Right hindlimb (tissue), 1 donor: ENCODE measurements at places on chromosomes 1 and 21.

- peak; percentile 53 for DNase-seq
These were observed 787 bp downstream of the PTGFR start for GRCh38 chr1:78491451-78492071.

- DNase-seq: no peak
These were observed 65.2 kb downstream of the BCAR3 start for GRCh38 chr1:93616221-93616995.

DNA sequence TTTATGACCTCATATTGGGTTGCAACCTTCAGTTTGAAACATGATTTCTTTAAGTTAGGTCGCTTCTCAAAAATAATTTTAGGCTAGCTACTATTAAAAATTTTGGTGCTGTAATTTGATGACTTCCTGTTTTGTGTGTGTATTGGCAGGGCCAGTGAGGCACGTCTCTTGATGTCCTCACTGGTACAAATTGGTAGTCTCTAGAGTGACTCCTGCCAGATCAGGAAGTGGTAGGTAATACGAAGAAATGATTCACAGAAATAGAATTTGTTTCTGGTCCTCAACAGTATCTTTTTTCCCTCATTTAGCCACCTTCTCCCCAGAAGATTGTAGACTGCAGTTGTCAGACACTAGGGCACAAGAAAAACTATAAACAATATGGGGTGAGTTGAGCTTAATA is 120.9 kb upstream of the KIAA1614 start:
- DNase-seq: no peak

DNA sequence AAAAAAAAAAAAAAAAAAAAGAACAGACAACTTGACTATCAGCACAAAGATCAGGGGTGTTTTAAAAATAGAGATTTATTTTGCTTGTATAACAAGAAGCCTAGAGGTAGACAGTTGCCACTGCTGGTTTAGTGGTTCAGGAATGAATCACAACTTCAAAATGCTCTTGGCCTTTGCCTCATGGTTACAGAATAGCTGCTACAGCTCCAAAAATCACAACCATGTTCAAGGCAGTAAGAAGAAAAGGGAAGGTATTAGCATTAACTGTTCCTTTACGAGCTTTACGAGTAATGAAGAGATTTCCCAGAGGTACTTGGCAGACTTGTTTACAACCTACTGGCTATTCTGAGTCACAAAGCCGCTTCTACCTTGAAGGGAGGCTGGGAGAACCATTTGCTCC is 52.5 kb upstream of the PPM1J start:
- DNase-seq: no peak

DNA sequence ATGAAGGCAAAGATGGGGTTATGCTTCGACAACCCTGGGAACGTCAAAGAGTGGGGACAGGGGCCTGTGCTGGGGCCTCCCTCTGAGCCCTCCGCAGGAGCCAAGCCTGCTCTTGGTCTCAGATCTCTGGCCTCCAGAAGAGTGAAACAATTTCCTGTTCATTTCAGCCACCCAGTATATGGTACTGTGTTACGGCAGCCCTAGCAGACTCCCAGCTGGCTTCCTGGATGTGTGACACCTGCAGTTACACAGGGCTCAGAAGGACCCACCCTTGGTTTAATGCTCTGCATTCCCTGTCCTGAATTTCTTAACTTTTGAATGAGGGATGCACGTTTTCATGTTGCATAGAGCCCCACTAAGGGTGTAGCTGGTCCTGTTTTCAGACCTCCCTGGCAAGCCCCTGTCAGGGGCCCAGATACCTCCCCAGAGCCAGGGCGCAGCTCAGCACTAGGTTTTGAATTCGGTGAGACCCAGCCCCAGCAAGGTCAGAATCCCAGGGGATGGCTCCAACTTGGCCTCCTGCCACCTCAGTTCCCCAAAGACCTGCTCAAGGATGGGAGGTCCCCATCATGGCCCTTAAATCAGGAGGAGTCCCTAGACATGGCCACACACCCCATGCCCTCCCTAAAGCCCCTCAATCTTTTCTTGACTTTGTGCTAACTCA is 79.0 kb upstream of the IFFO2 start:
- no peak for DNase-seq

DNA sequence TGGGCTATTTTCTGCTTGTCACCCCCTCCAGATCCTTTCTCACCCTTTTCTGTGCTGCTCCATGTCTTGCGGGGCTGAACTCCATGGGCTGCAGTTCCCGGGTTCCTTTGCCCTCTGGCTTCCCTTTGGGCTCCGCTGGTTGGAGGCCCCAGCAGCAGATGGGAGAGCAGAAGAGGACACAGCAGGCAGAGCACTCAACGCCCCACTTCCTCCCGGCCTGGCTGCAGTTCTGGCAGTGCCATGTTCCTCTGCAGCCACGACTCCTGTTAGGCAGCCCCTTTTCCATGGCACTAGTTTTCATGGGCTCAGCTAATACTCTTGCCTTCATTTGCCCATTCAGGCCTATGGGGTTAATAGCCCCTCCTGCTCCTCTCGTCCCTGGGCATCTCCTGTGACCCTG is 127.1 kb downstream of the TENT5C start:
- no peak for DNase-seq

DNA sequence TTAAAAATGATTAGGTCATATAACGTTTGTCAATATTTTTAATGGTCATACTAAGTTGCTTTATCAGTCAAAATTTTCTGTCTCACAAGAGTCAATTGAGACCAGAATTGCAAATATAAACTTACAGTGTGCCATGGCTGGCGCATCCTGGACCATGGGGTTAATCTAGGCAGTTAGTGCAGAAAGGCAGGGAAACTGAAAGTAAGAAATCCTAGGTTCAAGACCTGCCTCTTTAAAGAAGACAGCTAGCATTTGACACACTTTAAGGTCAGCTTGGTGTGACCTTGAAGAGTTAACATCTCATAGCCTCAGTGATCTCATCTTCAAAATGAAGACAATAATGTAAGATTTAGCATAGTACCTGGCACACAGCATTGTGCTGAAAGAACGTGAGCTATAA is 210.0 kb upstream of the DAB1 start:
- no peak for DNase-seq

DNA sequence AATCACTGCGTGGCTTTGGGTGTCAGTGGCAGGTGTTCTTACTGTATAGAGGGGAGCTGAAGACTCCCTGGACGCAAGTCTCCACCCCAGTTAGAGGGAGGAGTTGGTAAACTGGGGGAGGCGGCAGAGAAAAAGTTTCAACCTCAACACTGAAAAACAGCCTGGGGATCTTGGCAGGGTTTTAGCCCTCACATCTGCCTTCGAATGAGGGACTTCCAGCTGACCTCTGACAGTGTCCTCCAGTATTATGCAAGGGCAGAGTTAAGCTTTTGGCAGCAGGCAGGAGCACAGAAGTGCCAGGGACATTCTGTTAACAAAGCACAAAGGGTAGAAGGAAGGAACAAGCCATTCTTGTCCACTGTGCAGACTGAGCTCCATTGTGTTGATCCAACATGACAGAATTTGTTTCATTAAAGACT is 41.2 kb upstream of the RAB4A start:
- DNase-seq: peak; percentile 63

DNA sequence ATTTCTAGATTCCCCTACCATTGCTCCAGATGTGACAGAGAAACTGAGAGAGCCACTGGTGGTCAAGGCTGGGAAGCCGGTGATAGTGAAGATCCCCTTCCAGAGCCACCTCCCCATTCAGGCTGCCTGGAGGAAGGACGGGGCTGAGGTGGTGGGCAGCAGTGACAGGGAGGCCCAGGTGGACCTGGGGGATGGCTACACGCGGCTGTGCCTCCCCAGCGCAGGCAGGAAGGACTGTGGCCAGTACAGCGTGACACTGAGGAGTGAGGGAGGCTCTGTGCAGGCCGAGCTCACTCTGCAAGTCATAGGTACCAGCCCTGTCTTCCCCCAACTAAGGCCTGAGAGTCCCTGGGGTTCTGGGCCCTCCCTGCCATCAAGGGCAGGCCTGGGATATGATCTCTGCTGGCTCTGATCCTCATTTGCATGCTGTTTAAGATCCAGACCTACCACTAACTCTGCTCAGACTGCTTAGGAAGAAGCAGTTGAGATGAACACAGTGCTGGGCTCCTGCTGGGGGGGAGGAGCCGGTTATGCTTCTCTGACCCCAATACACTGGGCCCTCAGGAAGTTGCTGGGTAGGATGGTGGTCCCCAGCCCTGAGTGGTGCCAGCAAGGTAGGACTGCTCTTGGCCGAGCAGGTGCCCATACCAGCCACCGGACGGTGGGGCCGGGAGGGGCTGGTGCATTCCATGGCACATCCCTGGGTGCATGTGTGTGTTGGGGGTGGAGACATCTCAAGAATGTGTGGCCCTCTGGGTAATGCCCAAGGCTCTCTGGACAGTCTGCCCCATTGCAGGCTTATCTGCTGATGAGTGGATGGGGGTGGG is 25.1 kb downstream of the IGFN1 start:
- DNase-seq: no peak

DNA sequence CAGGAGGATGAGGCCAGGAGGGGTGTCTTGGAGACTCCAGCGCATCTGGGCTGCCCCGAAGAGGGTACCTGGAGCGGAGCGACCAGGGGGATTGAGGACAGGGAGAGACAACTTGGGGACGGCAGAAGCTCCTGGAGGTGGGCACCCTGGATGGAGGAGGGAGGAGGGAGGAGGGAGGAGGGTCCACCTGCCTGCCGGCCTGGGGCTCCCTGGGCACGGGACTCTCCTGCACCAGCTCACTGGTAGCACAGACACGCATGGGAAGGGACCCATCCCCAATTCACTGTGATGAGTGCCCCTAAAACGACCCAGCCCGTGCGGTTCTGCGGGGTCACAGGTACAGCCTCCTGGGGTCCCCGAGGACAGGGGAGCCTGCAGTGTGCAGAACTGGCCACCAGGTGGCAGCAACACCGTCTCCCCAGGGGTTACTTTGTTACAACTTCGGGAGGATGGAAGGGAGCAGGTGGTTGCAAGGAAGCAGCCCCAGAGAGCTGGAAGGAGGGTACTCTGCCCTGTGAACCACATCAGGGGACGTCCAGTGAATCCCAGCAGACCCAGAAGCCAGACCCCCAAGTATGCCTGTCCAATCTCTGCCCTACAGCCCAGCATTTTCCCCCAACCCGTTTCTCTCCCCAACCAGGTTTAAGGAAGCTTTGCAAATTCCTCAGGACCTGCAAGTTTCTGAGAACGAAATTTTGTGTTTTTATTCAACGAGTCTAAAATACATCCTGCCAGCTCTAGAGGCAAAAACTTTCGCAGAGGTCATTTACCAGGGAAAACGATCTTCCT is 482.4 kb downstream of the NPHP4 start:
- peak; percentile 69 for DNase-seq

GRCh38 chr1:27504588-27505419 is 14.8 kb upstream of the WASF2 start:
- peak; percentile 96 for DNase-seq

- DNase-seq: peak; percentile 70
These were observed 7.8 kb downstream of the NUAK2 start for GRCh38 chr1:205313563-205314308.

DNA sequence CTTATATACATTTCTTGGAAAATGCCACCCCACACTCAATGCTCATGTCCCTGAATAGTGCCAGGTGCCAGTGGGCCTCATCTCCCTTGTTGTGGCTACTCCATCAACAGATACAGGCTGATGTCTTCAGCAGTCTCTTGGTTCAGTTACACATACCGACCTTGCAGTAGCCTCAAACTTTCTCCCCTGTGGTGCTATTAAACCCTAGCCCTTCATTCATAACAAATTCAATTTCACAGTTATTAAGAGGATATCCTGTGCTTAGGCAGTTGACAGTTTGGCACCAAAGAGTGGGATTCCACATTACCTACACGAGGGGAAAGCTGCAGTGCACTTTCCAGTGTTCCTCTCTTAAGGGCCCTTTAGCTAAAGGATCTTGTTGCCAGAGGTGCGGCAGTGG is 35.9 kb upstream of the CAMK1G start:
- no peak for DNase-seq

GRCh38 chr21:16695074-16695473 is 817.8 kb upstream of the CXADR start:
- no peak for DNase-seq

DNA sequence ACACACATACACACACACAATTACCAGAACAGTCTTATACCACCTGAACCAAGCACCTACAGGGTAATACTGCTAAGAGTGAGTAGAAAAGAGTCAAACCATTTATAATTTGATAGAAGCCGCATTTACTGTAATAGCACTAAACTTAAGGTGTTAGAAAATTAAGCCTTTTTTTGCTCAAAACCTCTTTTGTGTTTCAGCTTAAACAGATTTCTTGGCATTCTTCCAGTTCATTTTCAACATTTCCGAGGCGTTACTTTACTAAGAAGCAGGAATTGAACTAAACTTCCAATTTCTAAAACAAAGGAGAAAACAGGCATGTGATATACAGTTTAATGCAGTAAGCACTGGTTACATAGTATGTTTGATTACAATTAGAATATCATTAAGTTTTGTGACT is 387.2 kb downstream of the NCAM2 start:
- no peak for DNase-seq

GRCh38 chr1:232186931-232187330 is 443.0 kb downstream of the SIPA1L2 start:
- no peak for DNase-seq

GRCh38 chr1:167130829-167131510 is 37.1 kb downstream of the STYXL2 start:
- no peak for DNase-seq

GRCh38 chr1:165524639-165525285 is 19.0 kb upstream of the LRRC52 start:
- DNase-seq: no peak

- DNase-seq: no peak
These were observed 14.5 kb upstream of the GBP3 start for GRCh38 chr1:89037186-89037585.

GRCh38 chr1:224739303-224739996 is 123.3 kb downstream of the CNIH3 start:
- DNase-seq: no peak
